Pulmonary artery endothelial cell (primary cell): ENCODE measurements at places on chromosomes 3 and 15. TPM values are rescaled to one million over a fixed set of nuclear protein-coding genes. Genes with fewer than 3 reads are reported as not detected.

The RASGRF1 gene
- not detected in 2 replicates for total RNA-seq

GRCh38 chr3:28612232-28612631 is 263.6 kb upstream of the AZI2 start:
- DNase-seq, result no peak

DNA sequence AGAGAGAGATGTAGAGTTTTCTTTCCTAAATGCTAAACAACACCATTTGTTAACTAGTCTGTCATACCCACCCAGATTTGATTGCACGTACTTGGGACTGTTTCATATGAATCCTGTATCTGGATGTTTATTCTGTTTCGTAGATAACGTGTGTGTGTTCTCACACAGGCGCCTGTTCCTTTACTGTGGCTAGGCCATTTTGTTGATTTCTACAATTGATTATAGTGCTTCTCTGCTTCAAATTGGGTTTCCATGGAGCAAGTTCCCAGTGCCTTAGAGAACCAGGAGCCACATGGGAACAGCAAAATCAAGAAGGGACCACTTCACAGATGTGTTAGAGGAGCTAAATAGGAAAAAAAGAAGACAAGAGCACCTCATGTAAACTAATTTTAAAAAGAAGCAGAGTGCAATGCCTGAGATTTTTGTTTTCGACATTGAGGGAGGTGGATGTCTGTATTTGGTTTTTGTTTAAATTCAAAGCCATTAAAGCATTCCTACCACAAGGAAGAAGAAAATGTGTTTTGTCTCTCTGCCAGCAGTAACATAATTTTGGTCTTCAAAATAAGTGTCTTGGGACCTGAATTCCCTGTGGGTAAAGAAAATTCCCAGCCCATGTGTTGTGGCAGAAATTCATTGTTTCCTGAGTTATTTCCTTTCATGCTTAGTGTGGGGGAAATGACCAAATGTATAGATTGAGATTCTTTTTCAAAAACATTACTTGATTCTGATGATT is 424.0 kb upstream of the C2CD4B start:
- DNase-seq, result no peak

The C2CD4A gene
- total RNA-seq, result 0.74 and 3.2 TPM in 2 replicates

The ANKRD34C gene
- not detected in 2 replicates for total RNA-seq

GRCh38 chr3:71564361-71564760 is 19.2 kb downstream of the FOXP1 start:
- DNase-seq, result no peak

The PLIN1 gene
- total RNA-seq, result 0.07 and 0.18 TPM in 2 replicates

DNA sequence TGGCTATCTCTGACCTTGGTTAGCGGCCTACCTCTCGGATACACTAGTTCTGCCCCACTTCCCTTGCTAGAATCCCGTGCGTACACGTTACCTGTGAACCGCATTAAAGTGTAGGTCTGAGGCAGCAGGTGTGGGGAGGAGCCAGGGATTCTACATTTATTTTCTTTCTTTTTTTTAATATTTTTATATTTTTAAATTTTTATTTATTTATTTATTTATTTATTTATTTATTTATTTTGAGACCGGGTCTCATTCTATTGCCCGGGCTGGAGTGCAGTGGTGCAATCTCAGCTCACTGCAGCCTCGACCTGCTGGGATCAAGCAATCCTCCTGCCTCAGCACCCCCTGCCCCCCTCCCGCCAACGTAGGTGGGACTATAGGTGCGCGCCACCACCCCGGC is 60.9 kb upstream of the NR2E3 start:
- DNase-seq, result no peak

GRCh38 chr3:186400662-186401061 is 38.6 kb upstream of the DGKG start:
- no peak for DNase-seq
